ENCODE measurements at places on chromosomes 11 and 22.
A peak's percentile ranks its signal among the peaks of the same experiment; 100 is the strongest.

DNA sequence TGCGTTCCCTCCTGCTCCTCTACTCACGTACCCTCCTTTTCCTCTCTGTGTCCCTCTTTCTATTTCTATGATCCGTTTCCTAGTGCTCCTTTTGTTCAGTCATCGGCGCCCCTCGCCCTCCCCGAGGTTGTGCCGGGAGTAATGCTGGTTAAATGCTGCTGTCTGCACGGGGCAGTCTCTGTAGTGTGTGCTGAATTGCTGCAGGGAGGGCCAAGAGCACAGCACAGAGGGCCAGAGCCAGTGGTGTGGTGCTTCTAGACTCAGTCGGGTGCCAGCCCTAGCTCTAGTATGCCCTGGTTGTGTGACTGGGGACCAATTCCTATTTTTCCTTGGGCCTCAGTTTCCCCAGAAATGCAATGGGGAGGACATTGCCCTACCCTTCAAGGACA lies 98.3 kb downstream of the PKNOX2 start:
- DNase-seq = no peak

GRCh38 chr11:72676861-72677341 lies 2.7 kb upstream of the PDE2A start:
- DNase-seq = peak; percentile 38

GRCh38 chr11:20415432-20415831 lies 27.9 kb downstream of the PRMT3 start:
- DNase-seq = no peak

DNA sequence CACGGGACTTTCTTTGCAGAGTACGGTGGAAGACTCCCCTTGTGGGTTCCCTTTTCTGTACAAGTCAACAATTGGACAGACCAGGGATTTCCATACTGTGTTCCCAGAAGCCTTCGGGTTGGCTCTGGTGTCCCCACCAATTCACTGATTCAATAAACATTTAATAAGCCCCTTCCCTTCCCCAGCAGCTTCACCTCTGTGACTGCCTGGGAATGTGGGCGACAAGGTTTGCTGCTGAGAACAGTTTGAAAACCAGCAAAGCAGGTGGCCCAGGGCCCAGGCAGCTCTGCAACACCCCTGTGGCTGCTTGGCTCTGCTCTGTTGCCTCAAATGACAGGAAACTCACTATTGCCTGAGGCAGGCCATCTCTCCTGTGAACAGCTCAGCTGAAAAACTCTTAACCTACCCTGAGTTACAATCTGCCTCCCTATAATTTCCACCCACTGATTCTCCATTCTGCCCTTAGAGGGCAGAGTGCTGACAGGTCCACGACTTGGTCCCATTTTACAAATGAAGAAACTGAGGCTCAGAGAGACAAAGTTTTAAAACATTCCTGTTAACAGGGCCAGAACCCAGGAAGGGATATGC lies 10.4 kb downstream of the ADORA2A start:
- no peak for DNase-seq

DNA sequence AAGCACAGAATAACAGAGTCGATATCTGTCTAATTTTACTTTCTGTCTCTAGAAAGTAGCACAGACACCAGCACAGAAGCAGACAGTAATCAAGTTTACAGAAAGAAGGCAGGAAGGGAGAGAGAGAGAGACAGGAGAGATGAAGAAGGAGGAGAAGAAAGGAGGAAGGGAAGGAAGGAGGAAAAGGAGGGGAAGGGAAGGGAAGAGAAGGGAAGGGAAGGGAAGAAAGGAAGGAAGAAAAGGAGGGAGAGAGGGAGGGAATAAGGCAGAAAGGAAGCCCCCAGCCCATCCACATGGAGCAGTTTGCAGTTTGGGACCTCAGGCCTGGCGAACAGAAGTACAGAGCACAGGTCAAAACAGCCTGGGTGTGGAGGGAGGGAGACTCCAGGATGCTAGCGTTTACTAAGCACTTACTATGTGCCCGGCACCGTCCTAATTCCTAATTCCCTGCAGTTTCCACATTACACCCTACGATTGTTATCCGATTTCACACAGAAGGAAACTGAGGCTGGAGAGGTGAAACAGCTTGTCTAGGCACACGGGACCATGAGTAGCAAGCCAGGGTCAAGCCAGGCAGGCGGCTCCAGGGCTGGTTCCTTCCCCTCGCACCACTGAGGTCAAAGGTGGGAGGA lies 46.0 kb upstream of the WNT7B start:
- DNase-seq = no peak

GRCh38 chr11:68584097-68584496 lies 100.2 kb upstream of the GAL start:
- peak; percentile 14 for DNase-seq

DNA sequence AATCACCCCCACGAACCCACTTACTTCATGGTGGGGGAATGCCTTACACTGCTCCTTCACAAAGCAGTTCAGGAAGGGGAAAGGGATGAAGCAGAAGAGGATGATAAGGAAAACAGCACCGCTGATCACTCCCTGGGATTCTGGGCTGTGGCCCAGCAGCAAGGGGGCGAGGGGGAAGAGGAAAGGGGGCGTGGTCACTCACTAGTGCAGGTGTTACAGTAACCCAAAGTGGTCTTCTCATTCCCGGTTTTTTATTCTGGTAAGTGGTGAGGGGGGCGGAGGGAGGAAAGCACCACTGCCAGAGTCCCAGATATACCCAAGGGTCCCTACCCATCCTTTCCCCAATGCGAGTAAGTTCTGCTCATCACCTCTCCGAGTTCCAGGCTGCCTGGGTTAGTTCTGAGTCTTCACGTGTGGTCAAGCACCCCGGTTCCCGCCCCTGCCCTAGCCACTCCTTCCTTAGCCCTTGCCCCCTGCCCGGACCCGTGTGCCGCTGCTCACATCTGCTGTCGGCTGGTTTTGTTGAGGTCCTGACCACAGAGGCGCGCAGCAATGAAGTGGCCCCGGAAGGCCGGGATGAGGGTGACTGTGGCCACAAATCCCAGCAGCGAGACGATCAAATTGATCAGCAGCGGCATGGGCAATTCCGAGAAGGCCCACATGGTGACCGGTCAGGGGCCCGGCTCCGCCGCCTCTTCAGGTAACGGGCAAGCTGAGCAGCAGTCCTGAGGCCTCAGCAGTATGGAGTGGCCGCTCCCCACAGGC lies 477 bp downstream of the DPAGT1 start:
- DNase-seq = no peak

GRCh38 chr11:1397146-1397861 lies 7.6 kb downstream of the BRSK2 start:
- no peak for DNase-seq

DNA sequence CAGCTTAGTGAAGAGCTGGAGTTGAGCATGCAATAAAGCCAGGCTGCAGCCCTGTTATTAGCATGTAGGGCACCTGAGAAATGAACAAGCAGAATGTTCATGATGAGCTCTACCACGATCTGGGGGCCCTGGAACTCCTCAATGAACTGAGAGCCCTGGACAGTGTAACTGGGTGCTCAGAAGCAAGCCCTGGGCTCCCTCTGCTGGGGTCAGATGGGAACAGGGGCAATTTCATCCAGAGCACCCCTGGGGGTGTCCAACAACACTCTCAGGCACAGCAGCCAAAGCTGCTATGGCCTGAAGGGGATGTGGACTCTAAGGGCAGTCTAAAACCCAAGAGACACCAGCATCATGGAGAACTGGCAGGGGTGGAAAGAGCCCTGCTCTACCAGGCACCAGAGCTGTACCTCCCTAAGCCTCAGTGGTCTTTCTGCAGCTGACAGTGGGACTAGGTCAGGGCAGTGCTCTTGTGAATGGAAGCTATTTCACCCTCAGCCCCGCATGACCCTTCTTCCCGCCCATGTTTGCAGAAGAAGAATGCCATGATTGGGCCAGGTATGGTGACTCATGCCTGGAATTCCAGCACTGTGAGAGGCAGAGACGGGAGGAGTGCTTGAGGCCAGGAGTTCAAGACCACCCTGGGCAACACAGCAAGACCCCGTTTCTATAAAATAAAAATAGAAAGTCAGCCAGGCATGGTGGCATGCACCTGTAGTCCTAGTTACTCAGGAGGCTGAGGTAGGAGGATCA lies 28.9 kb downstream of the THOC5 start:
- DNase-seq = peak; percentile 5

- DNase-seq = no peak
Observed at GRCh38 chr11:11665407-11665806, 43.6 kb upstream of the GALNT18 start.

GRCh38 chr22:41818011-41818410 lies 14.9 kb upstream of the SREBF2 start:
- no peak for DNase-seq

GRCh38 chr11:35349897-35350296 lies 69.5 kb downstream of the SLC1A2 start:
- no peak for DNase-seq

DNA sequence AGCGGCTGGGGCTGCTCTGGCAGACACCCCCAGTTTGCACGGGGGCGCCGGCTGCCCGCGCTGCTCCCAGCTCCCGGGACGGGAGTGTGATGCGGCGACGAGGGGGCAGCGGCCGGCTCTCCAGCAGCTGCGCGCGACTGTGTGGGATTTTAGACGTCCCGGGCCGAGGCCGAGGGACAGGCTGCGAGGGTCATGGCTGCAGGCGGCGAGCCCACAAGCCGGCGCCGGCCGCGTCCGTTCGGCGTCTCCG lies 159 bp downstream of the FZD4 start:
- DNase-seq = no peak

DNA sequence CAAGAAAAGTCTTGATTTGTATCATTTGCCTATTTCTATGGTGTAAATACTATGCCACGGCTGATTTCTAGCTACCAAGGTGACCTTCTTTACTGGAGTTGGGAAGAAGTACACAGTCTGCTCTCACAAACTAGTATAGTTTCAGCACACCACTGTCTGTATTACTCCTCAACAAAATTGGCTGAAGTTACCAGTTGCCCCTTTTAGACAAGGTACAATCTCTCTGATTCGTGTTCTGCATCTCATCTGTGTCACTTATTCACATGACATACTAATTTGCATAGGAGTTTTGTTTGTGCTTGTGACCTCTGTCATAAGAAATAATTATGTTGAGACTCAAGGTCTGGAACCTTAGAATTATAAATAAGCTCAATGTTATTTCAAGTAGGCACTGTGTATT lies 97.3 kb downstream of the C11orf87 start:
- no peak for DNase-seq

- no peak for DNase-seq
Observed at GRCh38 chr11:129951201-129951865, 51.3 kb downstream of the PRDM10 start.

GRCh38 chr22:29206372-29207242 lies 911 bp downstream of the EMID1 start:
- DNase-seq = no peak

- no peak for DNase-seq
Observed at GRCh38 chr22:31120642-31121041, 2.1 kb upstream of the INPP5J start.

DNA sequence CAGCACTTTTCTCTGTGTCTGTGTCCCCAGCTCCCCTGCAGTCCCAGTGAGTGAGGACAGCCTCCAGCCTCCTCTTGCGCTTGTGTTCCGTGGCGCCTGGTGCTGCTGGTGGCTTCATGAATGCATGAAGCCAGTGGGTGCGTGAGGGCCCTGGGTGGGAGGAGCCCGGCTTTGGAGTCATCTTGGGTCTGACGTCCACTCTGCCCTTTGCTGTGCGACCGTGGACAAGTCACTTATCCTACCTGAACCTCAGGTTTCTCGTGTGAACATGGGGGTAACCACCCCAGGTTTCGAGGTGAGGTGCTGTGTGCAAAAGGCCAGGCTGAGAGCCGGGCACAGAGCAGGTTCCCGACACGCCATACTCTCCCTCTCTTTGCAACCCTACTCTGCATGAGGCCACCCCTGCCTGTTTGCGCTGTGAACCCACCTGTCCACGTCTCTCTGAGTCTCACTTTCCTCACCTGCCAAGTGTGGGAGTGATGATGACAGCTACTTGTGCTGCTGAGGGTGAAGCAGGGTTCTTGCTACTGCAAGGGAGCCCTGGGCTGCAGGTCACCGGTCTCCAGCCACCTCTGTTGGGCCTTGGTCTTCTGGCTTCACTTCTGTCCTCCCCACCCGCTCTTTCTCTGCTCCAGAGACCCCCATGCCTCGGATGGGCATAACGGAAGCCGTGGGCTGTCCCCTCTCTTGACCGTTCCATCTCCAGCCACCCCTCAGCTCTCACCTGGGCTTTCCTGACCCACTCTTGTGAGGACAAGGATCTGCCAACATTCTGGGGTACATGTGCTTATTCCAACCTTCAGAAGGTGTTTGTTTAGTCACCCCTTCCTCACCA lies 537.6 kb downstream of the TBC1D22A start:
- no peak for DNase-seq

DNA sequence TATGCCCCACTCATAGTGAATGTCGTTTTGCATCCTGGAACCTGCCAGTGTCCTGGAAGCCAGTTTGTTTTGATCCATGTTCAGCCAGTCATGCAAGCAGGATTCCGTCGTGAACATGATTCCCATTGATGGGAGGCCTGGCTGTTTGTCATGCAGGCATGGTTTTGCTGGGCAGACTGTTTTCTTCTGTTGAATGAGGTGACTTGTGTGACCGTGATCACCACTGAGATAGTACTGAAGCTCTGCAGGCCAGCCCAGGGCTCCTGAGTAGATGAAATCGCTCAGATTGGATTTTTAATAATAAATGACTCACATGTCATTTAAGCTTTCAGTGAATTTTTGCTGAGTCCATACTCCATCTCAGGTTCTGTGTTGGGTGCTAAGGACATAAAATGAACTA lies 117.8 kb downstream of the PDE2A start:
- DNase-seq = no peak

DNA sequence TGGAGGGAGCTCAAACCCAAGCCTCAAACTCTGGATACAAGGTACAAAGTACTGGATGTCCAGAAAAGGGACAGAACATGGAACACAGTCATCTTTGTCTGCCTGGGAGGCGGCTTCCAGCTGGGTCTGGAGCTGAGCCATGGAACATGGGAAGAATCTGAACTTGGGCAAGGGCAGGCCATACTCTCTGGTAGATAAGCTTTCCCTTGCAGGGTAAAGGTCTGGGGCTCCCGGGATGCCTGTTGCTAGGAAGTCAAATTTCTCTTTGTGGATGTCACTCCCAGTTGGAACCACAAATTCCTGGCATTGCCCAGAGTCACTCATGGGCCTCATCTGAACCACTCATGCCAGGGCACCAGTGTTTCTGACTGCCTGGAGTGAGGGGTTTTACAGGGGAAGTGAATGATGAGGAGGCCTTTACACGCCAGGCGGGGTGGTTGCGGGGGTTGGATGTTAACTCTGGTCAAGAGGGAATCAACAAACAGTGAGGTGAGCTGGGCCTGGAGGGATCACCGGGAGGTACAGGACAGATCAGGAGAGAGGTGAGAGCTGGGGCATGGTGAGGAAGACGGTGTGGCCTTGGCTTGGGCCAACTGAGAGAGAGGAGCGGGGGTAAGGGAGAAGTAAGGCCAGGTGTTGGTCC lies 5.7 kb downstream of the FTH1 start:
- DNase-seq = no peak

DNA sequence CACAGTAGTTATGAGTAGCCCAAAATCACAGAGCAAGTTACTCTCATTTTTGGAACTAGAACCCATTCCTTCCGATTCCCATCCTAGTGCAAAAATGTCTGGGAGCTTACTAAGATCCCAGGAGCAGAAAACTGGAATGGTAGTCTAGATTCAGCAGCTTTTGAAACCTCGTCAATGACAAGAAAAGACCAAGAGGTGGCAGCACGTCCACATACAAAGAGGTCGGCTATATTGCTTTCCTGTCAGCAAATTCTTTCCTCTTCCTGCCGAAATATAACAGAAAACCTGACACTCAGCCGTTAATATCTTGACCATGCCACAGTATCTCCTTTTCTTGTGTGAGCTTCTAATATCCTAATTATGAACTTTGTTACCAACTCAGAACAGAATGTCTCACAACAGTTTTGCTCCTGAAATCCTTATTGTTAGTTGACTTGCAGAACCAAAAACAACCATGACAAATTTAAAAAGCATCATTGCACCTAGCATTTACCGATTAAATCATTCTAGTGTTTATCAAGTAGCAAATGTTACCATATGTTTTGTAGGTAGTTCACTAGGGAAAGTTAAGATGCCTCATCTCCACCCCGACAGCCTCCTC lies 92.8 kb upstream of the OR9G4 start:
- no peak for DNase-seq

All from stimulated activated naive CD4-positive, alpha-beta T cell treated with Interleukin-2 at 50 U/mL for 16 hours (primary cell).